Fibroblast of villous mesenchyme (primary cell): ENCODE measurements at places on chromosomes 16 and 17. TPM values are rescaled to one million over a fixed set of nuclear protein-coding genes. Genes with fewer than 3 reads are reported as not detected.

CTF1 gene
- 3.2 and 3.5 TPM in 2 replicates for total RNA-seq

KRTAP4-3 gene
- not detected in 2 replicates for total RNA-seq

SPNS3 gene
- total RNA-seq, result not detected in 2 replicates

TSPAN10 gene
- total RNA-seq, result 1.7 and 2.3 TPM in 2 replicates

TNFRSF17 gene
- not detected in 2 replicates for total RNA-seq

TTLL6 gene
- under 0.01 TPM in 2 replicates for total RNA-seq

TBC1D3H gene
- total RNA-seq, result not detected in 2 replicates

CBX8 gene
- total RNA-seq, result 3.2 and 4.7 TPM in 2 replicates

RNF213 gene
- 143 and 198 TPM in 2 replicates for total RNA-seq

TNP2 gene
- total RNA-seq, result not detected in 2 replicates
